ENCODE measurements at places on chromosomes 12 and 14.
A peak's percentile ranks its signal among the peaks of the same experiment; 100 is the strongest.

DNA sequence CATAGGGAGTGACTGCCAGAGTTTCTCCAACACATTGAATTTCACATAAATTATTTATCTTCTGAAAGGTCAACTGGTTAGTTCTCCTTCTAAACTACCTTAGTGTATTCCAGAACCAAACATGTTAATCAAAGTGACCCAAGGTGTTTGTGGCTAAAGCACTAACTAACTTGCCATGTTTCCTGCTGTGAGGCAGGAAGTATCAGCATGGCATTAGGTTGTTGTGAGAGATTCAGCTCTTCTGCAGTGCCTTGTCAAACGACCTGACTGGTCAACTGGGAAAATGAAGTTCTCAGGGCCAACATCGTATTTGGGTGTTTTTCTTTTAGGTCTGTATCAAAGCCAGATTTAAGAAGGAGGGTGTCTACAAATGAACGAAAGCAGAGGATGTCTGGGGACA is 448.1 kb downstream of the APAF1 start:
- DNase-seq, result no peak

DNA sequence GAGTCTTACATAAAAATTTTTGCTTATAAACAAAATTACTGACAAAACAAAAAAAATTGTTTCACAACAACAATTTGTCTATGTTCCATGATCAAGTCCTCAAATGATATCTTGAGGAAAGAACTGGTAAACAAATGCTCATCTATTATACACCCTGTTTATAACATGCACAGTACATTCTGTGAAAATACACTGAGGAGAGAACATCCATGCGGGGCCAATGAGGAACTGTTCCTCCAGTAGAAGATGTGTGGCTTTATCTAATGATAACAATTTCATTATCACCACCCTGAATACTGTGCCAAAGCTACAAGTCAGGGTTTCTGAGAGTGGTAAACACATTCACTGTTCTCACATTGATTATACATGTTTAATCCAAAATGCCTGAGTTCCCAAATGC is 10.8 kb downstream of the MLH3 start:
- no peak for DNase-seq

DNA sequence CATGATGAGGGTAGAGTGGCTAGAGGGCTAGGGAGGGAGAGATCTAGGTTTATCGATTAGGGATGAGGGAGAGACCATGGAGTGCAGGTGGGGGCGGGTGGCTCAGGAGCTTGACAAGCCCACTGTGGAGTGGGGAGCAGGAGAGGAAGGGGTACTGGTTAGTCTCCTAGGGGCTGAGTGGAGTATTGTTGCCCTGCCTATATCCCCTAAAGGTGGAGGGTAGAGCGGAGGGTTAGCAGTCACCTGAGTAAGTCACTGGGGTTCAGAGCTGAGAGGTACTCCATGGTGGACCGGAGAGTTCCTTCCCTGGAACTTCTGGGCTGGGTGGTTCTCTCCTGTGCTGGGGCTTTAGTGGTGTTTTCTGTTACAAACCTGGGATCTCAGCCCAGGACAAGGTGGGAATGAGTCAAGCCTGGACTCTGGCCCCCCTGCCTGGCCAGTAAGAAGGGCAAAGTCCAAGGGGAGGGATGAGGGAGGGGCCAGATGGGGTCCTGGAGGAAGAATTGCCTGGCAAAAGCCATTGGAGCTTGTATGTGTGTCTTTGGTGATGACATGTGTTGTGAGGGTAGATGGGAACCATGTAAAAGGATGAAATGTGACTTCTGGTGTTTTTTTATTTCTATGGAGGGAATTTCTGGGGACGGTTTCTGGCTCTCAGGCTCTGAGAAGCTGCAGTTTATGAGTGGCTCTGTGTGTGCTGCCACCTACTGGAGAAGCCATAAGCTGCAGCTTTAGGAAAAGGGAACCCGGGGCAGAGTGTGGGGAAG is at the start of gene CIDEB:
CIDEB (minus strand) TSS at position 403 of the 767 bp plus-strand sequence; CDS start at position 284, 119 bp downstream.
- peak; percentile 66 for DNase-seq

GRCh38 chr12:26109343-26109881 is 15.4 kb downstream of the BHLHE41 start:
- no peak for DNase-seq

DNA sequence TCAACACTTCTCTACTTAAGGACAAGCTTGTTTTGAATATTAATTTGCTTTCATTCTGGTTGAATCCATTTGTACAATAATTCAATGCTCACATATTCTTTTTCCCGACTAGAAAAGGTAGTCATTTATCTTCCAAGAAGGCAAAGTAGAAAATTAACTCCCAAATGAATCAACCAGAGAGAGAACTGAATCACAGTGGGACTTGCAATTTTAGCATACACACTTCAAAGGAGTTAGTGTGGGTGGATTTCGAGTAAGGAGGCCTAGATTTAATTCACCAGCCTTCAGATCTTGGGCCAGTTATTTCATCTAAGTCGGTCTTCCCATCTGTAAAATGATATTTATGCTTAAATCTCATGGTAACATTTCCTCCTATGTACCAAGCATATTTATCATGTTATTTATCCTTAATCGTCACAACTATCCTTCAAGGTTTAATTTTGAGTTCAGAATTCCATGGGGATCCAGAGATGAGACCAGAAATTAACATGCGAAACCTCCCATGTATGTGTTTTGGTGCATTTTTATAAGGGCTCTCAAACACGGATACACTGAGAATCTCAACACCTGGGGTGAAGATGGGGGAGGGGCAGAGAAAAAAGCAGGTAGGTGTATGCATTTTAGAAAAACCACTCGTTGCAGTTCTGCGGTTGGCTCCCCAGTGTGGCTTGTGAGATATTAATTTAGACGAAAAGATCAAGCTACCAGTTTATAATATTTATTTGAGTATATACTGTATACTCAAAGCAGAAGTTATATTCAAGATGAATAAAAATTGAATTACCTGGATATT is 38.9 kb upstream of the IL22 start:
- no peak for DNase-seq

DNA sequence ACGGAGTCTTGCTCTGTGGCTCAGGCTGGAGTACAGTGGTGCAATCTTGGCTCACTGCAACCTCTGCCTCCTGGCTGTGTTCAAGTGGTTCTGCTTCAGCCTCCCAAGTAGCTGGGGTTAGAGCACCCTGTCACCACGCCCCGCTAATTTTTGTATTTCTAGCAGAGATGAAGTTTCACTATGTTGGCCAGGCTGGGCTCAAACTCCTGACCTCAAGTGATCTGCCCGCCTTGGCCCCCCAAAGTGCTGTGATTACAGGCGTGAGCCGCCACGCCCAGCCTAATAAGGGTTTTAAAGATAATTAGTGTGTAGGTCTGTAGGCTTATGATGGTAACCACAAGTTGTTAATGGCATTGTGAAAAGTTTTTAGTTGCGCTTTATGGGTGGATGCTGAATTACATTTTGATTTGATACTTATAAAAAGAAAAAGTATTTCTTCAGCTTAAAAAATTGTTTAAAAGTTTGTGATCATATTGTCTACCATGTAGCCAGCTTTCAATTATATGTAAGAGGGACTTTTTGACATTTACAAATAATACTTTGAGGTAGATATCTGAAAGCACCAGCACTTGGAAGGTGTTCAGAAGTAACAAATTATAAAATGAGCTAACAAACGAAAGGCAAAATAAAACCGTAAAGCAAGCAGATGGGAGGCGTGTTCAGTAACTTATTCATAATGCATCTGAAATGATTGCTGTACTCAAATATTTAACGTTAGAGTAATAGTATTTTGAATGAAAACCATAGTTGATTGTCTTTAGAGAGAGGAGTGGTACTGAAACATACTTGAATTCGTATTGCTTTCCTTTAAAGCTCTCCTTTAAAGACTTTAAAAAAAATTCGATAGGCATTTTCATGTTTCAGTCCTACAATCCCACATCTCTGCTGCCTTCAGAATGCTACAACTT is 37.1 kb downstream of the MDM2 start:
- no peak for DNase-seq

GRCh38 chr12:124938108-124938507 is 23.7 kb upstream of the UBC start:
- no peak for DNase-seq
